Lower lobe of right lung (tissue), 2 donors: ENCODE measurements at places on chromosomes 1 and 21. TPM values are rescaled to one million over a fixed set of nuclear protein-coding genes. Genes with fewer than 3 reads are reported as not detected.

The MYBPHL gene
- 2.8 TPM for total RNA-seq

The RBM11 gene
- 2.6 TPM for total RNA-seq

DNA sequence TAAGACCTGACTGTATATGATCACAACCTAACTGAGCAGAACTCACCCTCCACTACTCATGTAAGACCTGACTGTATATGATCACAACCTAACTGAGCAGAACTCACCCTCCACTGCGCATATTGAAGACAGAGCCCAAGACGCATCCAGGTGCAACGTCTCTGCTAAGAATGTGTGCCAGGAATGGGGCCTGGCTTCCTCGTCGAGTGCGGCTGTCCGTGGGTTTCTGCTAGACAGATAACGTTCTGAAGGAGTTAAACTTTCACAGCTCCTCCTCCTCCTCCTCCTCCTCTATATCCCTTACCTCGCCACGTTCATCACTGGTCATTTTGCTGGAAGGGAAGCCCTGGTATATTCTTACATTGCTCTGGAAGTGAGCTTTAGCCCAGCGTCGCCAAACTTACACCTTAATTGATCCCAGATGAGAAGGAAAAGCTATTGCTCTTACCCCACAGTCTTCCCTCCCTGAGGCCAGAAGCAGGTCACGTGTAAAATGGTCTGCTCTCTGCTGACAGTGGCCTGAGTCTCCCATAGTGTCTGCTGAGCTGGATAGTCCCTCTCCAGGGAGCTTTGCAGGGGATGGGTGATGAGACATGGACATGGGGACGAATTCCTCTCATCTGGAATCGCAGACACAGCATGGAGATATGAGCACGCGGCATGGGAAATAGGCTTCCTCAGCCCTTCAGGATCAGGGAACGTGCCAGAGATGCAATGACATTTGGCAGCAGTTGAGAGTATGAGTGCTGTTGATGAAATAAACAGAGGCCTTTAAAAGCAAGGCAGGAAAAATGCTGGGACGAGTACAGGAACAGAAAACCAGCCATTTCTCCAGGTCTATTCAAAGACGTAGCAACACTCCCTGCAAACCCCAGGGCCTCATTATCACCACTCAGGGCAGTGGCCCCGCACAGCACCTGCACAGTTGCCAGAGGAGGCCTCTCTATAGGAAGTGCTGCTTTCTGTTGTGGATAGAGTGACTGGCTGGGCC is 528.1 kb downstream of the KIF26B start:
- no peaks in the 10 kb centered on the region for H3K27me3 ChIP-seq
- no peaks in the 10 kb centered on the region for H3K4me1 ChIP-seq
- H3K27ac ChIP-seq = no peak overlapping the region
- H3K36me3 ChIP-seq = no peaks in the 10 kb centered on the region

- no peaks in the 10 kb centered on the region for H3K36me3 ChIP-seq
- peaks cover 54% of the 10 kb centered on the region for H3K4me1 ChIP-seq
- H3K27ac ChIP-seq = peak overlapping the region; percentile 94
- peak overlapping the region; percentile 78 for H3K4me3 ChIP-seq
- no peaks in the 10 kb centered on the region for H3K27me3 ChIP-seq
Measured at GRCh38 chr1:111204983-111205713, 4.7 kb upstream of the DENND2D start.

DNA sequence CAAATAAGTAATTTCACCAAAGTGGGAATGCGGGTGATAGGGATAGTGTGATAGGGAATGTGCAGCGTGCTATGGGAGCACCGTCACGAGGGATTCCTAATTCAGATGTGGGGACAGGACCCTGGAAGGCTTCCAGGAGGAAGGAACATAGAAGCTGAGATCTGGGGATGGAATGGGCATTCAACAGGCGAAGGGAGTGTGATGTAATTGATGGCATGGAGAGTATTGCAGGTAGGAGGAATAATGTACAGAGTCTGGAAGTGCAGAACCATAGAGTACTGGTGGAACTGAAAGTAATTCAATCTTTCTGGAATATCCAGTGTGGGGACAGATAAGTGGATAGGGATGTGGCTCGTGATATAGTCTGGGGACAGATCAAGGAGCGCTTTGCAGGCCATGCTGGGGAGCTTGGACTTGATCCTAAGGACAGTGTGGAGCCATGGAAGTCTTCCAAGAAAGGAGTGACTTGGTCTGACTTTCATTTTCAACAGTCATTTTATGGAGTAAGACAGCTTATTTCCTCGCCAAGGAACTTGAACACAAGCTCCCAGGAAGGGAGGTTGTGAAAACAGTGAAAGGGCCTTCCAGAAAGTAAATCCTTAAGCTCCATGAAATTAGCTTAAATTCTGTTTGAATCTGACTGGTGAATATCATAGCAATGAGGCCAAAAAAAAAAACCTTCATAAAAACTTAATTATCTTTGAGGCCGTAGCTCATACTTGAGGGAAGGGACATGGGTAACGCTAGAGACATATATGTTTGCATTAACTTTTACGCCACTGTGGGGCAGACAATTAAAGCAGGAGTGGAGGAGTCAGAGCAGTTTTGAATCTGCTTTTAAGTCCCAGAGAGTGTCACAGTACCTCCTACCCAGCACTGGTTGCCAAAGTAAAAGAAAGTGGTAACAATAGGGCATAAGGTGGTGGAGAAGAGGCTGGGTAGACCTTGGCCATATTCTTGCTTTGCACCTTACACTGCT is 55.8 kb downstream of the ROR1 start:
- no peak overlapping the region for H3K4me3 ChIP-seq
- H3K27me3 ChIP-seq = no peaks in the 10 kb centered on the region
- no peak for DNase-seq
